ENCODE measurements at places on chromosomes 16 and 17.

- DNase-seq: no peak
These were observed 2.5 kb upstream of the CYB561 start for GRCh38 chr17:63448655-63449054.

GRCh38 chr16:88446736-88447135 is 6.3 kb upstream of the ZFPM1 start:
- DNase-seq: no peak

- DNase-seq: no peak
These were observed 101.1 kb downstream of the CLEC16A start for GRCh38 chr16:11045441-11045840.

- no peak for DNase-seq
These were observed 74.1 kb downstream of the SNX11 start for GRCh38 chr17:48181653-48182052.

DNA sequence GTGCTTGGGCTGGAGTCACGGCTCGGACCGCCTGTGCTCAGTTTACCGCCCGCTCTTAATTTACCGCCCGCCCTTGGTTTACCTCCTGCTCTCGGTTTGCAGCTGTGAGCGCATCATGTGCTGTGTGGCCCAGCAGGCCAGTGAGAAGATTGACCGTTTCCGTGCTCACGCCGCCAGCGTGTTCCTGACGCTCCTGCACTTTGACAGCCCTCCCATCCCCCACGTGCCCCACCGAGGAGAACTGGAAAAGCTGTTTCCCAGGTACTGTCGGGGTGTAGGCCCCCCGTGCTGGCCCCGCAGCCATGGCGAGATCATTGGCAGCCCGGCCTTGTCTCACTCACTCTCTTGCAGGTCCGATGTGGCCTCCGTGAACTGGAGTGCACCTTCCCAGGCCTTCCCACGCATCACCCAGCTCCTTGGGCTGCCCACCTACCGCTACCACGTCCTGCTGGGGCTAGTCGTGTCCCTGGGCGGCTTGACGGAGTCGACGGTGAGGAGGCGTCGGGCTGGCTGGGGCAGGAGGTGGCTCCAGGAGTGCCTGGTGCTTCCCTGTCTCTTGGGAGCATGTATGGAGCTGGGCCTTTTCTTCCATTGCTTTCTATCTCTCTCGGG is 89.3 kb upstream of the ZNF750 start:
- DNase-seq: no peak

DNA sequence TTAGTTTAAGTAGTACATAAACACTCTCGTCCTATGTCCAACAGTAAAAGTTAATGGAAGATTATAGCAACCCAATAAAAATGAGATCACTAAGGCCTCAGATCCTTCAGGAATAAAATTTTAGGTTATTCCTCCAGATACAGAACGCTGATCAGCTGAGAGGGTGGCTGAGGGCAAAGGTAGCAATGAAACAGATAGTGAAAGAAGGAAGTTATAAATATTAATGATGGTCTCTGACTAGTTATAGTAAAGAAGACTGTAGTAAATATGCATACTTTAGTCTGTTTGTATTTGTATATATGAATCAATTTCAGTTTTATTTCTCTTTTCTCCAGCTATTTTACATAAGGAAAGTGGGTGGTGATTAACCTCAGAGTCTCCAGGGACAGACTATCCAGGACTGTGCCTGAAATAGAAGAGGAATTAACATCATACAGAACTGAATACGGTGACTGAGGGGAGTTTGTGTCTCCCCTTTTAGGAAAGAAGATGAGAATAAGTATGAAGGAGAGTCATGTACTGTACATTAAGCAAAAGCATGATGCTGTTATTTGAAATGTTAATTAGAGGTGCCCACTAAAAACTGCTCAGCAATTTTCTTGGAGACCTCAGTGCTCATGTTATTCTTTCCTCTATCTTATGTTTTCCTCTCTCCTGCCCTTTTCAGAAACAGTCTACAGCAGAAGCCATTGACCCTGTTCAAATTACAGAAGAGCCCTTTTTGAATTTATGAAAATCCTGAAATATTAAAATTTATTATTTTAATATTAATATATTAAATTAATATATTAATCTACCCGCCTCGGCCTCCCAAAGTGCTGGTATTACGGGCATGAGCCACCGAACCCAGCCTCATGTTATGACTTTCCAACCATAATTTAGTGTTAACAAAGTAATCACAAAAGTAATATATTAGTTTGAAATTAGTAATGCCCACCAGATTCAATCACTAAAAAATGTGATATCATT is 36.5 kb upstream of the DHRS7B start:
- no peak for DNase-seq

GRCh38 chr16:64654178-64654577 is 467.7 kb downstream of the CDH11 start:
- DNase-seq: no peak

DNA sequence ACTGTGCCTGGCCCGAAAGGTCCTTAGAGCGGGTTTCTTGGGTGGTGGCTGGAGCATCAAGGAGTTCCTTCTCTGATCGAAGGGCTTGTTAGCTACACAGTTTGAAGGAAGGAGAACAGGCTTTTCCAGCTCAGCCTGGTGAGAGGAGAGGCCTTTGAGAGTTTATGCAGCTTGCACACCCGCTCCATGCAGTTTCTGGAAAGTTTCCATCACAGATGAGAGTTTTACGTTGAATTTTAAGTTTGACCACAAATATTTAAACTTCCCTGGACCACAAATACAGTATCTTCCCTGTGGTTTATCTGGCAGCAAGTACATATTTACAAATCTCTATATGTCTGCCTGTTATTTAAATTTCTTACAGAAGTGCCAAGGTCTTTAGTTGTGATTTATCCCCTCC is 56.8 kb downstream of the HIC1 start:
- no peak for DNase-seq

DNA sequence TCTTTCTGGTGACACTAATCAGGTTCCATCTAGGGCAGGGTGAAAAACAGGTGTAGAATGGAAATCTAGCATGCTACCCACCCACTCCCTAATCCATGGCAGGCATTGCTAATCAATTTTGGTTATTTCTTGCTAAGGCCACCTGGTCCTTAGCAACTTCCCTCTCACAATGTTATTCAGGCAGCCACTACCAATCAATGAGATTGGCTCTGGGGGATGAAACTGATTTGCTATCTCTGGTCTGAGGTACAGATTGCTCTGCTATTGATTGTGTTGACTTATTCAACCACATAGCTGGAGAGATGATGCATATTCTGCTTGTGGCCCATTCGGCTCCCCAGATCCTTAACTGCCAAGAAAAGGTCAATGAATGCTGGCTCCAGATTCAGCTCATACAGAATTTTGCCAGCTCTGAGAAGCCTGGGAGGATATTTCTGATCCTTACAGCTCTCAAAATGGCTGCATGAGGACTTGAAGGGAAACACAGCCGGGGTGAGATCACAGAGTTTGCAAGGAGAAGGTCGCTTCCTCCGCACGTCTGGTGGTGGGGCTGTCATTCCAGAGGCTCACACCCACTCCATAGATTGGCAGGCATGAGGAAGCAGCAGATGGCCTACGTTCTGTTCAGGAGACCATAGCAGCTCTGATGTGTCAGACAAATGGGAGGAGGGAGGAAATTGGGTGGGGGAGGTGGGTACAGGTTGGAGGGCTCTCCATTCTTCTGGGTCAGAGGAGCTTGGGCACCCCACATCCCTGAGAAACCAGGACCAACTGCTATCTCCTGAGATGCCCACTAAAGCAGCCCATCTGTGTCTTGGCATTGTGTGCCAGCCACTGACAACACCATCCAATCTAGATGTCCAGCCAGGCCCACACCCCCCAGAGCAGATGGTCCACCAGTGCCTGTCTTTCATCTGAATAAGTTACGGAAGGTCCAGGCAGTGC is 22.3 kb downstream of the SEZ6 start:
- no peak for DNase-seq

DNA sequence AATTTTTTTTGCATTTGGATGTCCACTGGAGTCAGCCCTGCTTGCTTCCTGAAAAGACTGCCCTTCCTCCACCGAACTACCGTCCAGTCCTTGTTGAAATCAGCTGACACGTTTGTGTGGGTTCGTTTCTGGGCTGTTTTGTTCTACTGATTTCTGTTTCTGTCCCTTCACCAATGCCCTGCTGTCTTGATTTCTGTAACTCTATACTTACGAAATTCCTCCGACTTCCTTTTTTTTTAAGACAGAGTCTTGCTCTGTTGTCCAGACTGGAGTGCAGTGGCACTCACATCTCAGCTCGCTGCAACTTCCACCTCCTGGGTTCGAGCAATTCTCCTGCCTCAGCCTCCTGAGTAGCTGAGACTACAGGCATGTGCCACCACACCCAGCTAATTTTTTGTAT is 8.4 kb upstream of the GAA start:
- no peak for DNase-seq

GRCh38 chr17:33966410-33967059 is 288.6 kb upstream of the CCL2 start:
- DNase-seq: no peak

- DNase-seq: no peak
These were observed 497.7 kb upstream of the CDH11 start for GRCh38 chr16:65619606-65620005.

- DNase-seq: no peak
These were observed 10.1 kb downstream of the KRT39 start for GRCh38 chr17:40956401-40957254.

DNA sequence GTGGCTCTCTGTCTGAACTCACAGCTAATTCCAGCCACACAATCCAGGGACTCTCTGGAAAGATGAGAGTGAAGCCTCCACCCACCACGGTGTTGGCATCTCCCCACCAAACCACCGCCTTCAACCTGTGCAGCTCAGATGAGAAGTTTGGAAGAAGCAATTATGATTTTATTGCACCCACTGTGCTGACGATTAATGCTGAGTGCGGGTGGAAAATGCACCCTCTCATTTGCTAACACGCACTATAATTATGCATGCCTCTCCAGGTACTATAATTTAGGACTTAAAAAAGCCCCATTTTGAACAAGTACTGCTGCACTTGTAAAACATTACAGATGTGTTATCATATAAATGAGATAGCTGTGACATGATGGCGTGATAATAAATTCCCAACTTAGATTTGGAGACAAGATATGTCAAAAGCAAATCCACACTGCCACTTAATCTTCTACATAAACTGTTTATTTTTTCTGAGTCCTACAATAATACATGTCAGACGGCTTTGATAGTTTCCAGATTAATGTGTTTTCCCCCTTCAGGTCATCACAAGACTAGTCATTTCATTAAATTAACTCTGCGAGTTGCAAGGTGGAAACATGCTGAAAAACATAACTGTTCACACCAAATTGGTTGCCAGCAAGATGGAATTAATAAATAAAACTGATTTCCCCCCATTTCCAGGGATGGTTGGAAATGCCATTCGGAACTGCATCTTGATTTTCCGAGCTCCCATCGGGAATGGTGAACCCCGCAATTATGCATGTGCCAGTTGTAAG is 466.5 kb upstream of the MAF start:
- no peak for DNase-seq

GRCh38 chr17:31357839-31358394 is 33.6 kb upstream of the RAB11FIP4 start:
- DNase-seq: no peak

DNA sequence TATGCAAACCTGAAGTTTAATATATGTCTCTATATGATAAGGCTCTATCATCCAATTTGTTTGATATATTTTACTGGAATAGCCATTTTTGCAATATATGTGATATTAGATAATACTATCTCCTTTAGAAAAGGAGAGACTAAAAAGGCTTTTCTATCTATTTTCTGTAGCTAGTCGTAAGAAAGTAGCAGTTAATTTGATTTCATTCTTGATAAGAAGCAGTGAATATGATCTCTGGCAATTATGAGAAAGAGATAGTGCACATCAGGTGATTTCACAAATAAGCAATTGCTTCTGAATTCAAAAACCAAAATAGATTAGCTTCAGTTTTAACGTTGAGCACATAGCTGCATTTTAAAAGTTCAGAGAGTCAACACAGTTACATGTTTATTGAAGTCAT is 1318.4 kb downstream of the CDH8 start:
- DNase-seq: no peak

GRCh38 chr16:35565626-35566025 is 2106.2 kb downstream of the TP53TG3F start:
- no peak for DNase-seq

GRCh38 chr16:81765111-81765919 is 13.8 kb upstream of the PLCG2 start:
- no peak for DNase-seq

GRCh38 chr16:84284154-84284722 is 10.4 kb upstream of the WFDC1 start:
- no peak for DNase-seq

- no peak for DNase-seq
These were observed 73.5 kb downstream of the FOXL1 start for GRCh38 chr16:86651823-86652222.

DNA sequence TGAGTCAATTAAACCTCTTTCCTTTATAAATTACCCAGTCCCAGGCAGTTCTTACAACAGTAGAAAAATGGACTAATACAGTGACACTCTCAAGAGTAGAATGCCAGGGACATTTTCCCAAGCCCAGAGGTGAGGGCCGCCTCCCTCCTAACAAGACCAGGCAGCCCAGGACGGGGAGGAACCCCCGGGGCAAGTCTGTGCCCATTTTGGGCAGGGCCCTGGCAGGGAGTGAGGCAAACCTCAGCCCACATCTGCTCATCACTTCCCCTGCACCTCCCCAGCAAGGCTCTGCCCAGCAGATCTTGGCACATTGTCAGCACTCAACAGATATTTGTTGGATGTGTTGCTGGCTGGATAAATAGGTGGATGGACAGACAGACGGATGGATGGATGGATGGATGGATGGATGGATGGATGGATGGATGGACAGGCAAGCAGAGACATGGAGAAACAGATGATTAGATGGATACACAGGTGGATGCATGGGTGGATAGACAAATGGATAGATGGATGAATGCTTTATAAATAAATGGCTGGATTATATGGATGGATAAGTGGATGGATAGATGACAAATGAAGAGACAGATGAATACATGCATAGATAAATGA is 271.3 kb downstream of the PARN start:
- no peak for DNase-seq

DNA sequence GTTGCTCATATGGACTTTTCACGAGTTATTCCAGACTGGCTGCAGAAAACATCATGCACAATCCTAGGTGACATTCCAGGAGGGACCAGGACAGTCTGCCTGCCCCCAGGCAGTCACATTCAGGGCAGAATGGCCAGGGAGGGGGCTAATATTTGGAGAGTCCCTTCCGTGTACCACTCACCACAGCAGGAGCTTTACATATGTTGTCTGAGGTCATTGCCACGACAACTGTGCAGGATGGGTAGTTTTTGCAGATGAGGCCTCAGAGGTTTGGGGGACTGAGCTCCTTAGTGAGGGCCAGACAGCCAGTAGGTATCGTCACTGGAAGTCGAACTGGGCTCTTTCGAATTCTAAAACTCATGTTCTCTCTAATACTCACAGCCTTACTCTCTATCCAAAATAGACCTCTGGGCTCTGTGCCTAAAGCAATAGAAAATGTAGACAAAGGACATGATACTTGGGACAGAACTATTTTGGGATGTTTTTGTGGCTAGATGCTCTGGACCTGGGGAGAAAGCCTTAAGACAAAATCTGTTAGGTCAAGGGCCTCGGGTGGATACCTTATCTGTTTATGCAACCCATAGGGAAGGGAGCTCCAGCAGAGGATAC is 338.5 kb downstream of the MAF start:
- DNase-seq: no peak

- DNase-seq: no peak
These were observed 41.9 kb upstream of the EMP2 start for GRCh38 chr16:10622036-10622921.

Data from left renal pelvis (tissue), 4 donors.